ENCODE measurements at places on chromosomes 13 and 19. TPM values are rescaled to one million over a fixed set of nuclear protein-coding genes. Genes with fewer than 3 reads are reported as not detected.

C19orf67 gene
- total RNA-seq, result not detected

FLT1 gene
- total RNA-seq, result 0.77 TPM

SMIM24 gene
- not detected for total RNA-seq

OR7D2 gene
- total RNA-seq, result not detected

CEACAM16 gene
- not detected for total RNA-seq

EFNA2 gene
- not detected for total RNA-seq

TNFSF11 gene
- total RNA-seq, result 0.38 TPM

NAPSA gene
- 0.28 TPM for total RNA-seq

ARMC6 gene
- 26.2 TPM for total RNA-seq

LILRA1 gene
- not detected for total RNA-seq

MBD3L2 gene
- not detected for total RNA-seq

ATP12A gene
- total RNA-seq, result not detected

CLEC17A gene
- total RNA-seq, result under 0.01 TPM

SLC44A2 gene
- 27.4 TPM for total RNA-seq

TINCR gene
- 0.28 TPM for total RNA-seq

PTPRS gene
- 61.7 TPM for total RNA-seq

SHISA2 gene
- total RNA-seq, result 0.28 TPM

HCN2 gene
- total RNA-seq, result 1.1 TPM

THSD1 gene
- 14.9 TPM for total RNA-seq

ATP11A gene
- total RNA-seq, result 10.5 TPM

CNOT3 gene
- total RNA-seq, result 8.4 TPM

MARK4 gene
- 8.8 TPM for total RNA-seq

HTR2A gene
- 4.8 TPM for total RNA-seq

ZNF28 gene
- total RNA-seq, result 20.1 TPM

CYP4F3 gene
- total RNA-seq, result not detected

GPR12 gene
- total RNA-seq, result not detected

APOE gene
- total RNA-seq, result 9.0 TPM

PSG3 gene
- not detected for total RNA-seq

KRTDAP gene
- not detected for total RNA-seq

FBXO17 gene
- total RNA-seq, result 20.6 TPM

LATS2 gene
- total RNA-seq, result 11.0 TPM

ANGPTL8 gene
- not detected for total RNA-seq

FBN3 gene
- total RNA-seq, result not detected

SOX1 gene
- not detected for total RNA-seq

KLF1 gene
- total RNA-seq, result not detected

LIM2 gene
- not detected for total RNA-seq

FFAR1 gene
- not detected for total RNA-seq

PSG5 gene
- total RNA-seq, result 4.6 TPM

FCHO1 gene
- 0.56 TPM for total RNA-seq

TSHZ3 gene
- total RNA-seq, result 7.1 TPM

NALCN gene
- total RNA-seq, result 32.8 TPM

PRR19 gene
- 0.19 TPM for total RNA-seq

AP1M1 gene
- total RNA-seq, result 56.4 TPM

COX6B2 gene
- total RNA-seq, result not detected

RAB4B gene
- 6.5 TPM for total RNA-seq

RINL gene
- 2.7 TPM for total RNA-seq

ZNF541 gene
- 0.85 TPM for total RNA-seq

DKKL1 gene
- not detected for total RNA-seq

ZNF99 gene
- total RNA-seq, result not detected

VSTM2B gene
- total RNA-seq, result 0.28 TPM

ELAVL3 gene
- total RNA-seq, result not detected

ZNF793 gene
- total RNA-seq, result 3.4 TPM

IZUMO2 gene
- total RNA-seq, result not detected

IZUMO4 gene
- 0.58 TPM for total RNA-seq

TICAM1 gene
- 1.9 TPM for total RNA-seq

CLDN10 gene
- 0.28 TPM for total RNA-seq

ZNF333 gene
- total RNA-seq, result 21.4 TPM
